ENCODE measurements at places on chromosomes 2 and 18.

DNA sequence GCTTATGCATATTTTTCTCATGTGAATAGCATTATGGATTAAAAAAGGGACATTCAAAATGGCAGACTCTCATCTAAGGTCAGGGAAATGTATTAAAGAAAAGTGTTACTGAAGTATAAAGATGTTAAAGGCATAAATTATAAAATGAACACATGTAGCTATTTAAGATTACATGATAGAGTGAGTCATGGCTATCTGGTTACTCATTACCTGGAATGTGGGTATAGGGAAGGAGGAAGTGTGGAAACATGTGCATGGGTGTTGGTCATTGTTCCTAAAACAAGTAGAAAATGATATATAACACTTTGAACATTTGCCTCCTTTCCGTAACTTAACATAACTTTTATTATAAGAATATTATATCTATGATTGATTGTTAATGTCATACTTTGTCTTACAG, 66.4 kb downstream of the MYO1B start:
- no peak overlapping the region for H3K27ac ChIP-seq
- no peak overlapping the region for H3K4me3 ChIP-seq
- no peak for DNase-seq
- no peaks in the 10 kb centered on the region for H3K27me3 ChIP-seq
- H3K4me1 ChIP-seq, result no peaks in the 10 kb centered on the region
- no peaks in the 10 kb centered on the region for H3K36me3 ChIP-seq

- DNase-seq, result no peak
- H3K4me1 ChIP-seq, result no peaks in the 10 kb centered on the region
- H3K27me3 ChIP-seq, result no peaks in the 10 kb centered on the region
- H3K27ac ChIP-seq, result no peak overlapping the region
- no peaks in the 10 kb centered on the region for H3K36me3 ChIP-seq
- no peak overlapping the region for H3K4me3 ChIP-seq
These were observed 139.7 kb downstream of the MYCN start for GRCh38 chr2:16080071-16080470.

GRCh38 chr2:13666582-13667414, 950.1 kb downstream of the TRIB2 start:
- DNase-seq, result no peak
- no peak overlapping the region for H3K27ac ChIP-seq
- no peaks in the 10 kb centered on the region for H3K36me3 ChIP-seq
- H3K4me3 ChIP-seq, result no peak overlapping the region
- no peaks in the 10 kb centered on the region for H3K27me3 ChIP-seq
- H3K4me1 ChIP-seq, result no peaks in the 10 kb centered on the region

DNA sequence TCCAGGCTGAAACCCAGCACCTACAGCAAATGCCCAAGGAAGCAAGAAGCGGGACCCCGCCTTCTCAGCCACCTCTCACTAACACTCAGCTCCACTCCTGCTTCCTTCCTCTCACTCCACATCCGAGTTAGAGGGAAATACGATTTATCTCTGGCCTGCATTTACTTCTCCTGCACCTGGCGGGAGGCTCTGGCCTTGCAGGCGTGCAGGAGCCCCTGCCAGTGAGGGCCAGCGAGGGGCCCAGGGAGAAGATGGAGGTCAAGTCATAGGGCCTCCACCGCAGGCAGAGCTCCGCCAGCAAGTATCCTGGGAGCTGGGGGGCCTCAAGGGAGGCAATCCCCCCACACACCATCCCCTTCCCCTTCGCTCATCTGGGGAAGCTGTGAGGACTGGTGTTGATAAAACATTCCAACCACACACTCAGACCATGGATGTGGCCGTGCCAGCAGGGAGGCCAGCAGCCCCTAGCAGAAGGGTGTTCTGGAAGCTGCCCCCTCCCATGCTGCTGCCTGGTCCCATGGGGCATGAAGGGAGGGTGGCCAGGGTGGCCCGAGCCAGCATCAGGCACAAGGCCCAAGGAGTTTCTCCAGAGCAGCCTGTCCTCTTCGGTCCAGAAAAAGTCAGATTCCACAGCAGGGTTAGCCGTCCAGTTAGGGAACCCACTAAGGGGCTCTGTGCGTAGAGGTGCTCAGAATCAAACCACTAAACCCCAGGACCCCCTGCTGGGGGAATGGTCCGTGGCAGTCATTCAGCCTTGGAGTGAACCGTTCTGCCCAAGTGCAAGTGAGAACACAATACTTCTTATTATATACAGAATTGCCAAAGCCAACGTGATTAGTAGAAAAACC, 91.2 kb downstream of the HDAC4 start:
- no peak overlapping the region for H3K27ac ChIP-seq
- no peak overlapping the region for H3K4me3 ChIP-seq

DNA sequence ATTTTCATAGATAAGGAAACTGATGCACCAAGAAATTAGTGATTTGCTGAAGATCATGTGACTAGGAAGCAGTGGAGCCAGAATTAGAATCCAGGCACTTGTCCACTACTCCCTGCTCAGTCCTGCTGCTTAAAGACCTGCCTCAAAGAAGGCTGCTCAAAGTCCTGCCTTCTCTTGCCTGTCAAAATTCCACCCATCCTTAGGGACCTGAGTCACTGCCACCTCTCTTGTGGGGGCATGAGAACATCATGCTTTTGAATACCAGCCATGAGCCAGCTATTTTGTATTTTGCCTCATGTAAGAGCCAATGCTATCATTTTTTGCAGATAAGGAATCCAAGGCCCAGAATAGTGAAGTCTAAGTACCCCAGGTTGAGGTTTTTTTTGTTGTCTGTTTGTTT, 47.1 kb downstream of the DDX1 start:
- H3K4me1 ChIP-seq, result no peaks in the 10 kb centered on the region
- H3K36me3 ChIP-seq, result no peaks in the 10 kb centered on the region
- H3K27me3 ChIP-seq, result no peaks in the 10 kb centered on the region
- H3K4me3 ChIP-seq, result no peak overlapping the region

DNA sequence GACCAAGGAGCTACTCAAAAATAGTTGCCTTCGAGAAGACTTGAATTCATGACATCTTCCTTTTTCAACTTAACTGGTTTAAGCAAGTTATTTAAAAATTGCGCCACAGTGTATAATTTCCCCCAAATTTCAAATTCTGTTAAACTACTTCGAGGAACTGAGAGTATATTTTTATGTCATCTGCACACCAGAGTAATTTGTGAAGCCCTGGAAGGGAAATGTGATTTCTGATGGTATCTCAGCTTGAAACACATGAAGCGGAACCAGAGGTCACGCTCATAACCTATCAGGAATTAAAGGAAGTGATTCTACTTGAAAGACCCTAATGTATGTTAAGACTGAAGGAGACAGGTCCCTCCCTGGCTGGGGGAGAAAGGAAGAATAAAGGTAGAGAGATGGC, 33.9 kb upstream of the DARS1 start:
- no peak overlapping the region for H3K4me3 ChIP-seq
- H3K4me1 ChIP-seq, result no peaks in the 10 kb centered on the region
- H3K27ac ChIP-seq, result no peak overlapping the region
- DNase-seq, result no peak
- H3K27me3 ChIP-seq, result no peaks in the 10 kb centered on the region

- no peak overlapping the region for H3K27ac ChIP-seq
- H3K4me1 ChIP-seq, result no peaks in the 10 kb centered on the region
- H3K27me3 ChIP-seq, result no peaks in the 10 kb centered on the region
- H3K4me3 ChIP-seq, result no peak overlapping the region
These were observed 24.9 kb downstream of the MYO7B start for GRCh38 chr2:127560201-127560930.

GRCh38 chr2:121974897-121975661, 219.6 kb downstream of the TSN start:
- no peaks in the 10 kb centered on the region for H3K4me1 ChIP-seq
- H3K27me3 ChIP-seq, result no peaks in the 10 kb centered on the region
- peak; percentile 53 for DNase-seq
- no peaks in the 10 kb centered on the region for H3K36me3 ChIP-seq
- no peak overlapping the region for H3K27ac ChIP-seq
- peak overlapping the region; percentile 74 for H3K4me3 ChIP-seq

- no peak overlapping the region for H3K27ac ChIP-seq
- H3K4me3 ChIP-seq, result no peak overlapping the region
- H3K36me3 ChIP-seq, result no peaks in the 10 kb centered on the region
- H3K27me3 ChIP-seq, result no peaks in the 10 kb centered on the region
- no peak for DNase-seq
These were observed 91.8 kb downstream of the ARHGAP28 start for GRCh38 chr18:6821356-6821755.

- H3K36me3 ChIP-seq, result no peaks in the 10 kb centered on the region
- DNase-seq, result no peak
- no peak overlapping the region for H3K27ac ChIP-seq
These were observed 79.0 kb downstream of the GCA start for GRCh38 chr2:162422894-162423293.

DNA sequence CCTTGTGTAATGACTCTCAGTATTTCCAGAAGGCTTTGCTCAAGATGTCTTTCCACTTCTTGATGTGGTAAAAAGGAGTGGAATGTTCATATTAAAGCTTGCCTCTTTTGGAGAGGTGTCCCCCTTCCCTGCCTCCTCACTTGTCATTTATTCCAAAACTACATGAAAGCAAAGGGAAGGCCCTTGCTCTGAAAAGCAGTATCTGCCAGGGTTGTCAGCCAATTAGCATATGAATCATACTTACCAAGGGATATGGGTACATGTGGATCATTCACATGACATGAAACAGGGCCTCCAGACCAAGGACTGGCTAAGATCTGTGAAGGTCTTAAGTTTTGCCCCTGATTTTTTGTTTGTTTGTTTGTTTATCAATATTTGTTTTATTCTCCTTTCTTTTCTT, 31.3 kb downstream of the ANXA4 start:
- H3K27ac ChIP-seq, result no peak overlapping the region
- no peak overlapping the region for H3K4me3 ChIP-seq
- H3K4me1 ChIP-seq, result peaks cover 26% of the 10 kb centered on the region
- H3K27me3 ChIP-seq, result no peaks in the 10 kb centered on the region
- H3K36me3 ChIP-seq, result no peaks in the 10 kb centered on the region

- DNase-seq, result no peak
- no peaks in the 10 kb centered on the region for H3K4me1 ChIP-seq
- no peaks in the 10 kb centered on the region for H3K36me3 ChIP-seq
- H3K4me3 ChIP-seq, result no peak overlapping the region
These were observed 25.5 kb upstream of the SEC11C start for GRCh38 chr18:59114160-59114559.

- H3K36me3 ChIP-seq, result no peaks in the 10 kb centered on the region
- H3K4me3 ChIP-seq, result no peak overlapping the region
- no peak for DNase-seq
- no peaks in the 10 kb centered on the region for H3K4me1 ChIP-seq
These were observed 31.0 kb upstream of the FMNL2 start for GRCh38 chr2:152303951-152304350.

GRCh38 chr2:69177785-69178636, 165.0 kb downstream of the ANTXR1 start:
- H3K36me3 ChIP-seq, result no peaks in the 10 kb centered on the region
- H3K27me3 ChIP-seq, result no peaks in the 10 kb centered on the region
- no peak overlapping the region for H3K27ac ChIP-seq
- no peak overlapping the region for H3K4me3 ChIP-seq
- H3K4me1 ChIP-seq, result no peaks in the 10 kb centered on the region

DNA sequence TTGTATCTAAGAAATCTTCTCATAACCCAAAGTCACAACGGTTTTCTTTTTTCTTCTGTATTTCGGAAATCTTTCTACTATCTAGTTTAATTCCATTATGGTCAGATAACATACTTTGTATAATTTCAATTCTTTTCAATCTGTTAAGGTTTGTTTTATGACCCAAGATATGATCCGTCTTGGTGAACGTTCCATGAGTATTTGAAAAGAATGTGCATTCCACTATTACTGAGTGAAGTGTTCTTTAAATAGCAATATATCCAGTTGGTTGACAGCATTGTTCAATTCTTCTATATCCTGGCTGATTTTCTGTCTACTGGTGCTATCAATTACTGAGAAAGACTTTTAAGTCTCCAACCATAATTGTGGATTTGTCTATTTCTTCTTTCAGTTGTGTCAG, 414.5 kb downstream of the TNS1 start:
- H3K4me1 ChIP-seq, result no peaks in the 10 kb centered on the region
- no peaks in the 10 kb centered on the region for H3K27me3 ChIP-seq
- no peak overlapping the region for H3K4me3 ChIP-seq
- no peaks in the 10 kb centered on the region for H3K36me3 ChIP-seq

- H3K27me3 ChIP-seq, result no peaks in the 10 kb centered on the region
- H3K4me3 ChIP-seq, result peak overlapping the region; percentile 72
- DNase-seq, result peak; percentile 29
- no peaks in the 10 kb centered on the region for H3K36me3 ChIP-seq
These were observed 752 bp downstream of the MGAT4A start for GRCh38 chr2:98730053-98730706.

GRCh38 chr2:175854665-175855064, 147.4 kb downstream of the LNPK start:
- no peak for DNase-seq
- no peaks in the 10 kb centered on the region for H3K4me1 ChIP-seq
- H3K4me3 ChIP-seq, result no peak overlapping the region
- no peak overlapping the region for H3K27ac ChIP-seq

Data from CD8-positive, alpha-beta memory T cell (primary cell).